ENCODE measurements at places on chromosomes 11 and 22.
A peak's percentile ranks its signal among the peaks of the same experiment; 100 is the strongest.

- no peak for DNase-seq
Measured at GRCh38 chr22:20405291-20405930, 11.5 kb downstream of the ZNF74 start.

- DNase-seq: peak; percentile 45
Measured at GRCh38 chr11:114061048-114061680, 1.7 kb downstream of the ZBTB16 start.

GRCh38 chr11:45332276-45332934, 46.3 kb upstream of the SYT13 start:
- peak; percentile 67 for DNase-seq

DNA sequence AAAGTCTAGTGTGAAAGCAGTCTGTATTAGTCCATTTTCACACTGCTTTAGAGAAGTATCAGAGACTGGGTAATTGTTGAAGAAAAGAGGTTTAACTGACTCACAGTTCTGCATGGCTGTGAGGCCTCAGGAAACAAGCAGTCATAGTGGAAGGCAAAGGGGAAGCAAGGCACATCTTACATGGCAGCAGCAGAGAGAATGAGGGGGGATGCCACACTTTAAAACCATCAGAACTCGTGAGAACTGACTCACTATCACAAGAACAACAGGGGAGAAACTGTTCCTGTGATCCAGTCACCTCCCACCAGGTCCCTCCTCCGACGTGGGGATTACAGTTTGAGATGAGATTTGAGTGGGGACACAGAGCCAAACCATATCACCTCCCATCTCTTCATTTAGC, 13.8 kb upstream of the TUBA8 start:
- no peak for DNase-seq

- no peak for DNase-seq
Measured at GRCh38 chr22:20904008-20904979, 12.9 kb upstream of the CRKL start.

DNA sequence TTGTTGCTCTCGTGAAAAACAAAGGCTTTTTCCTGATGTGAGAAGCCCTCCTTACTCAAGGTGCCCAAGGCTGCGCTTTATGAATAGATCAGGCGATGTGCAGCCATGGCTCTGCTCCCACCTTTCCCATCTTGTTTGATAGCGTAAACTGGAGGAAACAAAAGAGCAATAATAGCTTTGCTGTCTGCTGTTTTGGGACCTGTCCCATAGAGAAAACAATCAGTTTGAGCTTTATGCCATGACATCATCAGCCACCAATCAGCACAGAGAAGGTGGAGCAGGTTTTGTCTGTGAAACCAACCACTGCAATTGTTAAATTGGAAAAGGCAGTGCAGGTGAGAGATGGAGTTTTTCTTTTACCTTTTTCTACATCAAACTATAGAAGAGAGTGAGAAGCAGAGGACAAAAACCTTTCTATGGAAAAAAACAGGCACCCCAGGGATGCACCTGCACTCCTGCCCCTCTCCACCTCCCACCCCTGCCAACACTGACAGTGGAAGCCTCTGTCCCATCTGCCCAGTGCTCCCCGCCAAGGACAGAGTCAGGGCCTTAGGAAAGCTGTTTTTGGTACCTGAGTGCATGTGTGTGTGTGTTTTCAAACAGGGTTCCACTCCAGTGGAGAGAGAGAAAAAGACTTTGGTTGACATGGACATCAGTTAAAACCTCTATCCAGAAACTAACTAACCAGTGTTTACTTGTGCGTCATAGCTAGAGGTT, 80.7 kb downstream of the MICAL3 start:
- no peak for DNase-seq

DNA sequence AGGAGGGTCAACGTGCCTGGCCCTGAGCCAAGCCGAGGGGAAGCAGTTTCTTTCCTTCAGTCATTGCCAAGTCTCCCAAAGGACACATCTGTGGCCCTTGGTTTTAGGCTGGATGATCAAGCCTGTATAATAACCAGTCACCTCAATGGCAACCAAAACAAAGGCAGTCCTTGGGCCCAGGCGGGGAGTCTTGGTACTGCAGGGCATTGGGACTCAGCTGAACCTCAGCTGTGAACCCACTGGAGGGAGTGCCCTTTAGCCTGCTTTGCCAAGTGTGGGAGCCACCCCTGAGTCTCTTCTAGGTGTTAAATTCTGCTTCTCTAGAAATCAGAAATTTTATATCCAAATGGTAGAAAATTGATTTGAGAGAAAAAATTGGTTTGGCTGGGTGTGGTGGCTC, 36.9 kb downstream of the CPT1A start:
- DNase-seq: no peak

GRCh38 chr11:61065955-61066638, 36.2 kb upstream of the CD5 start:
- DNase-seq: no peak

GRCh38 chr11:74182635-74183034, 11.5 kb downstream of the PPME1 start:
- no peak for DNase-seq

- DNase-seq: no peak
Measured at GRCh38 chr11:61833471-61833870, 5.4 kb downstream of the FADS2 start.

GRCh38 chr11:92325416-92325815, 100.8 kb downstream of the FAT3 start:
- no peak for DNase-seq

DNA sequence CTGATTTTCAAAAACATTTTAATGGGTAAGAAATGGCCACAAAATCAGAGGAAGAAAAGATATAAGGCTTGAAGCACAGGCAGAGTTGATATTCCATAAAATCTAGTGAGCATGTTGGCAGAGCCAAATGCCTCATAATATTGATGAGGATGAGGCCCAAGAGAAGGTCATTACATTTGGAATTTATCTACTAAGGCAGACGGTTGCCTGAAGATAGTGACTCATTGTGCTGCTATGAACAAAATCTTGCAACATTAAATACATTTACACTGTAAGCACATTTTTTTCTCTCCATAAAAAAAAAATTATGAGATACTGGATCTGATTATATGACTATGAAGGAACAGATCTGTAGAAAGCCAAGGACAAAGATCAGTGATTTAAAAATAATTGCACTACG, 881.4 kb upstream of the CHORDC1 start:
- no peak for DNase-seq
